AG10803 (cell line): ENCODE measurements at places on chromosomes 2 and 18.

DNA sequence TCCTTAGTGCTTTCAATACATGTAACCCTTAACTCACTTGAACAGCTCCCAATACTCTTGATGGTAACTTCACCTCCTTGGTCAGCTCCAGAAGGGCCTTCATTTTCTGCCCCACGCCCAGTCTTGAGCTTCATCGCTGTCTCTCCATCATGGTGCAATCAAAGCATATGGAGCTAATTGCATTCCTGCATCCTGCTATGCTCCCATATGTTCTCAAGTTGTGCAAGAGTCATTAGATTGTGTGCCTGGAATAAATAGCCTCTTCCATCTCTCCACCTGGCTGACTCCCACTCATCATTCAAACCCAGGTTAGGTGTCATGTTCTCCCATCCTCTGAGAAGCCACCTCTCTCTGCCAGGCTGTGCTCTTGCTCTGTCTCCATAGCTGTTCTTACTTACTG is 364.5 kb upstream of the RGPD4 start:
- no peak for DNase-seq

DNA sequence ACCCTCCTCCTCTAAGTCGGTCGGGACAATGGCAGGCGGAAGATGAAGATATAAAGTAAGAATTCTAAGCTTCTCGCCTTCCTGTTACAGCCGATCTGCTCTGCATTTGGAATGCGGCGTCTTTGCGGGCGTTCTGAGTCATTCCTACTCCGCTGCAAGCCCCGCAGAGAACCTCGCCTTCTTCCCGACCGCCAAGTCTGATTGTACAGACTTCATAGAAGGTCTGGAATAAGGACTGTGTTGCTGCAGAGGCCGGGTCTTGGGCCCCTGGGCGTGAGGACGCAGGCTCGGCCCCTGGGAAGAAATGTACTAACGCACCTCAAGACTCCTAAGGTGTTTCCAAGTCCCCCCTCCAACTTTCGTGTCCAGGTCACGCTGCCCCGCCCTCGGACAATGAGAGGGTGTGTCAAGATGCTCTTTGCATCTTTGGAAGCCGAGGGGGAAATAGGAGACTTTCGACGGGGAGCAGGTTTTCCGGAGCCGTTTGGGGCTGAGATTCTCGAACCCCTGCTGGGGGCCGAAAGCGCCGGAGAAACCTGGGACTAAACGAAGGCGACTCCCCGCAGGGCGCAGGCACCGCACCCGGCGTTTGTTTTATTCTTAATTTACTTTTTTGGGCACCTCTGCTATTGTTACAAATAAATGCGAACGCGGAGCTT is 12.7 kb upstream of the PAX3 start:
- DNase-seq = no peak

- DNase-seq = peak; percentile 72
These were observed 336.5 kb downstream of the TNS1 start for GRCh38 chr2:217666338-217666737.

- DNase-seq = no peak
These were observed 552.5 kb downstream of the DSC3 start for GRCh38 chr18:30489890-30490643.

- DNase-seq = no peak
These were observed 15.9 kb upstream of the CHAC2 start for GRCh38 chr2:53751728-53752127.

DNA sequence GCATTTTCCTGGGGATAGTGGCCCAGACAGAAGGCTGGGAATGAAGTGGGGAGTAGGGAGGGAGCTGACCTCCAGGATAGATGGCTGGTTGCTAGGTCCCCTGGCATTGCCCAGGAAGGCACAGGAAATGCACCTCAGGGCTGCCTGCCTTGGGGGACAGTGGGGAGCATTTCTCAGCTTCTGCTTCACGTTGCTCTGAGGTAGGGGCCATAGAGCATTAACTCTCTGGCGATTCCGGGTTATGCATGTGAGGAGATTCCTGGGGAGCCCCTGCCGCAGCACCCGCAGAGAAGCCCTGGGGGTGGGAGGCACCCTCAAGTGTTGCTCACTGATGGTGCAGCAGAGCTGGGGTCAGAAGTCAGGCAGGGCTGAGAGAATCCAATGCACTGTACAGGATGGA is 256.5 kb downstream of the CYP26B1 start:
- no peak for DNase-seq

GRCh38 chr2:64212346-64212745 is 68.1 kb upstream of the PELI1 start:
- DNase-seq = peak; percentile 83

DNA sequence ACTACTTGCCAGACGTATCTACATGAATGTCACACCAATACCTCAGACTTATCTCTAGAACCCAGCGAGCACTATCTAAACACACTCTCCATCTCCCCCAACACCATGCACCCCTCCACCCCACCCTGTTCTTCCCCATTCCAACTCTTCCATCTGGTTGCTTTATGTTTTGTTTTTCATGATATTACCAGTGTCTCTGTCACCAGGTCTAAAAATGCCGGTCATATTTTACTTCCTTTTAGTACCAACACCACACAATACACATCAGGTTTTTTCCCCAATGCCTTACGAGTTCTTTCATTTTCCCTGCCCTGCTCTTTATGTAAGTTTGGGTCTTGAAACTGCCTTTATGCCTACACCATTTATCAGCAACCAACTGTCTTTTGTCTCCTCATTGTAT is 10.2 kb upstream of the ITGA4 start:
- no peak for DNase-seq

DNA sequence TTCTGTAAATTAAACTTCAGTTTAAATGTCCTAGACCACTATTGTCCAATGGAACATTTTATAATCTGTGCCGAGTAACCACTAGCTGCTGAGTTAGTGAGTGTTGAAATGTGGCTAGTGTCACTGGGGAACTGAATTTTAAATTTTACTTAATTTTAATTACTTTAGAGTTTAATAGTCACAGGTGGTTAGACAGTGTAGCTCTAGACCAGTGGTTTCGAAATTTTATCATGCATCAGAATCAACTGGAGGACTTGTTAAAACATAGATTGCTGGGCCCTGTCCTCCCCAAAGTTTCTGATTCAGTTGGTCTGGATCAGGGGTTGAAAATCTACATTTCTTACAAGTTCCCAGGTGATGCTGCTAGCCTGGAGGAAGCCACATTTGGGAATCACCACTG is 110.4 kb downstream of the FMNL2 start:
- DNase-seq = no peak

DNA sequence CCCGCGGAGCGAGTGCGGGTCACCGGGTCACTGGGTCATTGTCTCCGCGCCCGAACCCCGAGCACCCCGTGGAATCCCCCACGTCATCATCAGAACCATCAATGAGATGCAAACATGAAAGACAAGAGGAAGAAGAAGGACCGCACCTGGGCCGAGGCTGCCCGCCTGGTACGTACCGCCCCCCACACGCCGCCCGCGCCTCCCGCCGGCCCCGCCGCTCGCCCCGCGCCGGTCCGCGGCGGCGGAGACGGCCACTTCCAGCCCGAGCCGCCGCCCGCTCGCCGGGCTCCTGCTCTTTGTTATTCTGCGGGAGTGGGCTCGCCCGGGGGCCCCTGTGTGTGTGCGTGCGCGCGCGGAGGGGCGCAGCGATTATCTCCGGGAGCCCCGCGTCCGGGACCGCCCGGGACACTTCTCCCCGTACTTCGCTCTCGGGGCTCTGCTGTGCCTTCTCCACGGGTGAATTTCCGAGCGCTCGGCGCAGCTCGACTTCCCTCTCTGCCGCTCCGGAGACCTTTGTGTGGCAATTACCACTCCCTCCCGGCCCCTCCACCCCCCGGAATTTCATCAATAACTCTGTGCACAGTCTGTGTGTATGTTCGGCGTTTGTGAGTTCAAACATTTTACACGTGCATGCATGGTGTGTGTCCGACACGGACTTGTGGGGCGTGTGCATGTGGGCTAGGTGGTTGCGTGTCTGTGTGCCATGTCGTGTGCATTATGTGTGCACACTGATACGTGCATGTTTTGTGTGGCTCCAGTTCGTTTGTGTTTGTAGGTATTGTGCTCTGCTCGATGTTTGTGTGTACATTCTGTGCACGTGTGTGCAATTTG is 714 bp downstream of the ASXL3 start:
- DNase-seq = no peak

DNA sequence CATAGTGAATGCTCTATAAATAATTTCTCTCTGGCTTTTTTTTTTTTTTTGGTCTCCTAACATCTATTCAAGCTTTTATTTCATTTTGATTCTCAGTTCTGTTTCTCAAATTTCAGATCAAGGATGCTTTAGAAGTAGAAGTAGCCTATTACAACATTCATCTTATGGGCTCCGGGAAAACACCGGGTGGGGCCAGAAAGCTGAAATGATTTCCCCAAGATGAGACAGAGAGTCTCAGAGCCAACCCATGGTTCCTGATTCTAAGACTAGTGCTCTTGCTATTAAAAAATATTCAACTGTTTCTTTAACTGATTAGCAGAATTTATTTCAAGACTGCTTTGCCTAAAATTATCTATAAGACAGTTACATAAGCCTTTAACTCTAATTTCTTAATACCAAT is 147.2 kb upstream of the CCDC68 start:
- DNase-seq = no peak

GRCh38 chr2:212088353-212088752 is 450.2 kb downstream of the ERBB4 start:
- DNase-seq = no peak

DNA sequence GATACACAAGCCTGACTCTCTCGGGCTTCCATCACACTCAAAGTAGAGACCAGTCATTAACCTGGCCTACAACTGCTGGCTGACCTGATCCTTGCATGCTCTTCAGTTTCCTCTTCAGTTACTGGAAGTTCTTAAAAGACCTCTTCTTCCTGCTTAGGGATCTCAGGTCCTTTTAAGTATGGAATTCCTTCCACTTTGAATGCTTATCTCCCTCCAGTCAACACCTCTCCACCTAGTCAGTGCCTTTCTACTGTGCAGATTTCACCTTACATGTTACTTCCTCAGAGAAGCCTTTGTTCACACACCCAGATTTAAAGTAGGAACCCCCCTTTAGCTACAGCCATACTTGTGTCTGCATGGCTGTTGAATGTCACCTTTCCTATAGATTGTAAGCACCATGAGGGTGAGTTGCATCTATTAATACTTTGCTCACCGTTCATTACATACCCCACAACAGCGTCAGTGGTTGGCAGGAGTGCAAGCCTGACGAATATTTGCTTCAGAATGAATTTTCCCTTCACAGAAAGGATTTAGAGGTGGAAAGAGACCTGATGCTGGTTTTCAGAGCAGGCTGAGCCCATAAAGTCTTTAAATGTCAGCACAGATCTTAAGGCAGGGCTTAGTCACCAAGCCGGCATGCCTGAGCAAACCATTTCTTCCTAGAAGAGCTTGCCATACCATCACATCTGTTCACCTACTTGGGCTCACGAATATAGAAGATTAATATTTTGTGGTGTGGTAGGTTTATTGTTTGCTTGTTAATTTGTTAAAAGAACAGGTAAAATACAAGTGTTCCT is 90.1 kb downstream of the ACVR1 start:
- DNase-seq = no peak

DNA sequence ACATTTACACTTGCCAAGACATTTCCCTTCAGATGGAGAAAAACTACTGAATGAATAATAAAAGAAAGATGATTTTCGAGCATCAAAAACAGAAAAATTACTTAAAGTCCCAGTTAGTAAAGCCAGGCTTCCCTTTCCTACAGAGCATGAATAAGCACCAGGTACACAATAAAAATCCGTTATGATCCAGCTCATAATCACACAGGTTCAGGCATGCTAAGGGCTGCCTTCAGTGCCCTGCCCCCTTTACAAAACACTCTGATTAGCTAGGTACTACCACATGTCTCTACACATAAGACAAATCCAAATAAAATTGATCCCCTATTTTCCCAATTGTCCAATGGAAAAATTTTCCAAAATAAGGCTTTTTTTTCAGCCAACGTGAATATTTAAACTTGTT is 413.2 kb upstream of the LRATD1 start:
- no peak for DNase-seq

GRCh38 chr2:145593991-145594614 is 1074.2 kb upstream of the ZEB2 start:
- peak; percentile 85 for DNase-seq

DNA sequence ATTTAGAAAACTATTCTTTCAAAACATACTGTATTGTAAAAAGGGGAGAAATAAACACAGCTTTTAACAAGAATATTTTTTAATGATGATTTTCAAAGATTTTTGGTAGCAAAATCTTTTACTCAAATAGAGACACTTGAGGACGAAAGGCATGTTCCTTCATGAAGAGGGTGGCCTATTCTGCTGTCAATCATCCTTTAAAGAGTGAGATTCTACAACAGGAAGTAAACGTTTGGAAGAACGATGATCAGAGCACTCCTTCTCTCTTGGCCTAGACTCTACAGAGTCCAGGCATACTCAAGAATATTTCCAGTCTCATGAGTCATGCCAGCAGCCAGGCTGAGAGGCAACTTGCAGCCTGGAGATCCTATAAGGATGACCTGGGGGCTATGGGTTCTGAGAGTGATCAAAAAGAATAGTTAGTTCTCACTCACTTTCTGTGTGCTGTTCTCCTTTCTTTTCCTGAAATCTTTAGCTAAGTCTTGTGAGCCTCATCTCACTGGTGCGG is 62.4 kb upstream of the TCF4 start:
- no peak for DNase-seq

GRCh38 chr2:234606896-234607295 is 110.0 kb upstream of the ARL4C start:
- DNase-seq = peak; percentile 53

DNA sequence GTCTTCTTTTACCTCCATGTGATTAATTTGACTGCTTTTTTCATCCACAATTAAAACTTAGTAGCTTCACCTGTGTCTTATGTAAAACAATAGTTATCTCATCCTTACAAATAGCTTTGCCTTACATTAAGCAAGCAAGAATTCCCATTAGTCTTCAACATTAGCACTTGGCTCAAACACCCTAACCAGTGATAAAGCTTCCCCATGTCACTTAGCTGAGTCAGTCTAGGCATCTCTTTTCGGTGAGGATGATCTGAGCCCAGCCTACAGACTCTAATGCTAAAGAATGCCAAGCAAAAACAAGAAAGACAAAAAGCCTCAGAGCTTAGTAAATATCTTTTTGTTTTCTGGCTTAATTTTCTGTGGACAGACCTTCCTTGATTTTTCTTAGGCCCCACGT is 26.1 kb downstream of the GAD1 start:
- peak; percentile 83 for DNase-seq

DNA sequence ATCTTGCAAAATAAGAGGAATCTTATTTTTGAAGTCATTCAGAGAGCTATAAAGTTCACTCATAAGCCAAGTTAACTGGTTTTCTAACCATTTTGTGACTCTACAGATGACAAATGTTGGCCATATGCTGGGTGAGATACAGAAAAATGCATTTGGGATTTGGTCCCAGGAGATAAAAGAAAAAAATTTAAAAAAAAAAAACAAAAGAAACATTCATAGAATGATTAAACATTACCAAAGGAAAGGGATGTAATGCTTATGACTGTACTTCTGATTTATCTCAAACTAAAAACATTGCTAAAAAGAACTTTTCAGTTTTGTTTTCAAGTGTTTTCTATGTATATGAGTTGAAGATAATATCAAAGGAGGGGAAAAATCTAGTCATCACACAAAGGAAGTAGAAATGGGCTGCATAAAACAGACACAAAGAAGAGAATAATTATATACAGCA is 43.1 kb downstream of the PELI1 start:
- DNase-seq = peak; percentile 61
